EH (cell line): ENCODE measurements at places on chromosomes 5 and 9.
A peak's percentile ranks its signal among the peaks of the same experiment; 100 is the strongest.

DNA sequence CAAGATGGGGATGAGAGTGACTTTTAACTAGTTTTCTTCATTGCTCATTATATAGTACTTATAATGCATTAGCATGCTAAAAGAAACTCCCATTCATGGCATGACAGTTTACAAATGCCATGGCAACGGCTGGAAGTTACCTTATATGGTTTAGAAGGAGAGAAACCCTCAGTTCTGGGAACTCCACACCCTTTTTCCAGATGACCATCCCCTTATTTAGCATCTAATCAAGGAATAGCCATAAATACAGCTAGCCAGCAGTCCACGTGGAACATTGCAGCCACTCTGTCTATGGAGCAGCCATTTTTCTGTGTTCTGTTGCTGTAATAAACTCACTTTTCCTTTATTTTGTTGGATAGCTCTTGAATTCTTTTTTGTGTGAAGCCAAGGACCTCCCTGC lies 1137.8 kb downstream of the CDH18 start:
- DNase-seq = no peak

DNA sequence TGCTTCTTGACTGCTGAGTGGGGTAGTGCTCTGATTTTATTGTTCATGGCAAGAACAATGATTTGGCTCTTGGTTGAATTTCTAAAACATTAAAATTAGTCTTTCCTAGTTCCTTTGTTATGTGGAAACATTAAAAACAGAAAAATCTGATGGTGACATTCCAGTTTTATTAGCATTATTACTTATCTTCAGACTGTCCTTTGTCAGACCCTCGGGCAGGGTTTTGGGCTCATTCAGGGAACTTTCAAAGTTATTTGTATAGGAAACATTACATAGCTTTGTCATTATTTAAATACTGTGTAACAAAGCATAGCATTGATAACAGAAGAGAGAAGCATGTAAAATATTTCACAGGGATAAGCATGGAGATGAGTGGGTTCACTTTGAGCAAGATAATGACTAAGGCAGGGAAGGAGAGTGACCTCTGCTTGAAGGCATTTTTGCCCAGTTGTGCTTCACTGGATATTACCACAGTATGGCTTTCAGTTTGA lies 119.9 kb downstream of the KDM4C start:
- peak; percentile 66 for DNase-seq

- DNase-seq = peak; percentile 69
These were observed 8.3 kb upstream of the AFF4 start for GRCh38 chr5:132971483-132972435.

GRCh38 chr5:158979749-158980521 lies 119.8 kb downstream of the EBF1 start:
- DNase-seq = peak; percentile 14

- peak; percentile 85 for DNase-seq
These were observed 4.5 kb upstream of the CARD19 start for GRCh38 chr9:93091453-93092081.

GRCh38 chr5:147956064-147956841 lies 49.9 kb upstream of the C5orf46 start:
- DNase-seq = no peak

GRCh38 chr5:77337686-77338085 lies 127.2 kb downstream of the PDE8B start:
- DNase-seq = no peak

DNA sequence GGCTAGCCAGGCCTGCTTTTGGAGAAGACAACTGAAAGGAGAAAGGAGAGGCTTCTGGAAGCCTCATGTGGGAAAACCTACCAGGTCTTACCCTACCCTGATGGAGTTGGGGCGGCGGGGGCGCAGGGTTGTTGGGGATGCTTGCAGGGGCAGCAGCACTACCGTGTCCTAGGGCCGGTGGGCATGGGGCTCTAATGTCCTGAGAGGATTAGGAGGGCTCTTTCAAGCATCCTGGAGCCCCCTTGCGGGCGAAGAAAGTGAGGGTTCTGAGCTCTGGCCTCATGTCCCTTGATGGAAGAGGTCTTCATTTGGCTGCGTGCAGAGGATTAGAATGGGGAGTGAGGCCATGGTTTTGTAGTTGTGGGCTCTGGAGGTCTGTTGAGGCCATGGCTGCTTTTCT lies 86.9 kb upstream of the PITX1 start:
- DNase-seq = no peak

DNA sequence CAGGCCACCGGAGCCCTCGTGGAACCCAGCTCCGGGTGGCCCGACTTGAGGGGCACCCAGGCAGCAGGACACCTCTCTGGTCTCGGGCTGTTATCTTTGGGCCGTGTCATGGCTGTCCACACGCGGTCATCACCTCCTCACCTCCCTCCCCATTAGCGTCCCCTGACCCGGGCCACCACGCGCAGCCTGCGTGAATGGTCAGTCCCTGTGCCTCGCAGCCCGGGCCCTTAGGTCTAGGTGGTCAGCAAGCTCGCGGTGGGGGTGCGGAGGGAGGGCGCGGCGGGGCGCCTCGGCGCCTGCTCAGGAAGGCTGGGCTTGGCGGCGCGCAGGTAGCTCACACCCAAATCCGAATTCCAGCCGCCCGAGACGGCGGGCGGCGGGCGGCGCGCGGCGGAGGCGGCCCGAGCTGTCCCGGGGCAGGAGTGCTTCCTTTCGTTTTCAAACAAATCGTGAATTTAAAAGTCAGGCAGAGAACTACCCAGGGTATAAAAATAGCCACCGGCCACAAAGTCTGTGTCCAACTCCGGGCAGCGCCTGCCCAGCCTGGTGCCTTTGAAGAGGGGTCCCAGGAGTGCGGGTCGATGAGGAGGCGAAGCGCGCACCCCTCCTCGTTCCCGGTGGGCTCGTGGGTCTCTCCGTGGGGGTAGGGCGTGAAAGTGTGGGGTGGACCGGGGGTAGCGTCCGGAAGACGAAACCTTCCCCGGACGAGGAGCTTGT lies 1.0 kb upstream of the RXRA start:
- DNase-seq = peak; percentile 74

DNA sequence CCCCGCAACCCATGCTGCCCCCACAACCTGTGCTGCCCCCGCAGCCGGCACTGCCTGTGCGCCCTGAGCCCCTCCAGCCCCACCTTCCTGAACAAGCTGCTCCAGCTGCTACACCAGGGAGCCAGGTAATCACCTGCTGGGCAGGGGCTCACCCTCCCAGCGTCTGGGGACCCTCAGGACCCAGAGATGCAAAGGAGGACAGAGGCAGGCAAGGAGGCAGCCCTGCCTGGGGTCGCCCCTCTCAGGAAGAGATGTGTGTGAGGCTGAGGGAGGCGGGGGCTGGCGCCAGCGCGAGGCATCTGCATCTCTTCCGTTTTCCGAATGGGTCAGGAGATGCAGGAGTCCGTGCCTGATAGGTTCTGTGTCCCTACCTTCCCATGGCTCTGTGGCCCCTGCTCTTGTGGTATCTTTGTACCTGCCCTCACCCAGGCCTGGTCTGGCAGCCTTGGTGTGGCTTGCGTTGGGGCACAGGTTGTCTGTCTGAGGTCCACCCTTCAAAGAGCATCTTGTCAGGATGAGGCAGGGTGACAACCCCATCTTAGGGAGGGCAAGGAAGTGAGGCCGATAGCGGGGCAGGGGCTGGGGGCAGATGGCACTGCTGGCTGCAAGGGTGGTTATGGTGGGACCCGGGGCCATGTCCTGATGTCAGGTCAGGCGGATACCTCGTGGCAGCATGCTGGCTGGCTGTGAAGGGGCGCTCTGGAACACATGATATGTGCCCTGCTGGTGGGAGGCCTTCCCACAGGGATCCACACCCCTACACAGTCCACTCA lies 75.7 kb downstream of the WNK2 start:
- no peak for DNase-seq

DNA sequence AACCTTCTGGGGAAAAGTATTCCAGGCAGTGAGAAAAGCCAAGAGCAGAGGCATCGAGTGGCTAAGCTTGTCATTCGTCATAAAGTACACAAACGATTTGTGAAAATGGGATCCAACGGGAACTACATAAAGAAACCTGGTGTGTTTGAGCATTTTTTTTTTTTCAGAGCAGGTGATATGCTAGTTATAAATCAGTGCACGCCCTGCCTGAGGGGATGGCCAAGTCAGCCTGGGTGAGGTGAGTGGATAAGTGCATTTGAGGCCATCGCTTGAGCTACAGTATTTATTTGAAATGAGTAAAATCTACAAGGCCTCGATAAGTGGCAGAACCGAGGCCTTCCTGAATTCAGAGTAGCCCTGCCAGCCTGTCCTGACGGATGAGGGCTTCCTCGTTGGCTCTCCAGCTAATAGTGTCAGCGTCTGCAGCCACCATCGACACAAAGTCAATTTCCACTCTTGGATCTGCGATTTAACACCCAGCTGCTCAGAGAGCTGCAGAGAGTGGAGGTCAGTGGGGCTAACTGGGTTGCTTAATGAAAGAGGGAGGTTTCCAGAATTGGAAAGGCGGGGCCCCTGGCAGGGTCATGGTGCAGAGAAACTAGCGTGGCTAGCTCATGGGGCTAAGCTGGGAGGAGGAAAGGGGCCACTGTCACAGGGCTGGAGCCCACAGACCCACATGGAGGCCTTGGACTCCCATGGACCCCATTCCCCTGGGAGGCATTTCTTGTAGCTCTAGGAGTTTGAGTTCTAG lies 27.3 kb downstream of the PPARGC1B start:
- no peak for DNase-seq

- peak; percentile 92 for DNase-seq
These were observed 273.3 kb upstream of the ANKRD55 start for GRCh38 chr5:56506211-56506965.

DNA sequence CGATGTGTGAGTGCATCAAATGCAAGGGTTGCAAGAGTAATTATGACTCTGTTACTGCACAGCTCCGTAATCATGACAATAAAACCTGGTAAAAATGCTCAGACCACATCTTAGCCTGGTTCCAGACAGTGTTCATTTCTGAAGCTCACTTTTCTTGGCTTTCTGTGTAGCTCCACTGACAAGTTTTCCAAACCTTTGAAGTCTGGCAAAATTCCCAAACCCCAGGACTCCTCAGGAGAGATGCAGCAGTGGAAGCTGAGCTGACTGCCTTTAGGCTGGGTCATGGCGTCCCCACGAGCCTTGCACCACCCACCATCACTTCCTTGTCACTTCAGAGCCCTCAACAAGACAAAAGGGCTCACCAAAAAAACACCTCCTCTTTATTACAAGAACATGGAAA lies 131.6 kb upstream of the TAS2R1 start:
- peak; percentile 35 for DNase-seq

DNA sequence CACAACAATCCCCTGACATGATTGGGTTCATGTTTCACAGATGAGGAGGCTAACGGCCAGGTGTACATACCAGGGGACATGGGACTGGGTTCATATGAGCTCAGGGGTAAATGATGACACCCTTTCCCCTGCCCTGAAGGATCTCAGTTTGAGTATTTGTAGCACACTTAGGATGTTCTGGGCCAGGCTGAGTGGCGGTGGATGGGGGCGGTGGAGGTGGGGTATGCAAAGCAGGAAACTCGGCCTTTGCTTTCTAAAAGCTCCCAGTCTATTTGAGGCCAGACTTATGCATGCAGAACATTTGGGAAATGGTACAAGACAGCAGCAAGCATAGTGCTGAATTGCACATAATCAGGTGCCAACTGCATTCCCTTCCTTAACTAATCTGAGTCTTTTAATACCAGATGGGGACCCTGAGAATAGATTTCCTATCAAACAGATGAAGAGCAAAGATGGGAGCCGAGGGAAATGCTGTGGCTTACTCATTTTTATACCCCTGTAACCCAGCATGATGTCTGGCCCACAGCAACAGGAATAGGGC lies 4.9 kb upstream of the KCNIP1 start:
- no peak for DNase-seq

DNA sequence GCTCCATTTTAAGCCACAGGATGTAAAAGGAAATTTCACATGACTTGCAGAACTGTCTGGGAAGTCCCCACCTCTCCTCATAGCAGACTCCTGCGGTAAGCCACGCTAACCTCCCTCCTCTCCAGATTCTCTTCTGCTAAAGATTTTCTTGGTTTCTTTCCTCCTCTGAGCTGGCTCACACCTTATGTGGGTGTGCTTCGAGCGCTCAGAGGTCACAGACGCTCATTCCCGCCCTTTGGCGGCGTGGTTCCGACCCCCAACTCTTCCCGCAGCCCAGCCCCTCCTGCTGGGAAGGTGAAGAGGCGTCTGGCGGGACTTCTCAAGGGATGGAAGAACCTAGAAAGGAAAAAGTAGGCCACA lies 32.9 kb upstream of the CDK20 start:
- no peak for DNase-seq

GRCh38 chr5:95177456-95177855 lies 107.4 kb downstream of the MCTP1 start:
- peak; percentile 1 for DNase-seq

GRCh38 chr5:1522601-1523479 lies 920 bp downstream of the LPCAT1 start:
- no peak for DNase-seq

GRCh38 chr5:143314099-143314498 lies 89.4 kb downstream of the NR3C1 start:
- no peak for DNase-seq

DNA sequence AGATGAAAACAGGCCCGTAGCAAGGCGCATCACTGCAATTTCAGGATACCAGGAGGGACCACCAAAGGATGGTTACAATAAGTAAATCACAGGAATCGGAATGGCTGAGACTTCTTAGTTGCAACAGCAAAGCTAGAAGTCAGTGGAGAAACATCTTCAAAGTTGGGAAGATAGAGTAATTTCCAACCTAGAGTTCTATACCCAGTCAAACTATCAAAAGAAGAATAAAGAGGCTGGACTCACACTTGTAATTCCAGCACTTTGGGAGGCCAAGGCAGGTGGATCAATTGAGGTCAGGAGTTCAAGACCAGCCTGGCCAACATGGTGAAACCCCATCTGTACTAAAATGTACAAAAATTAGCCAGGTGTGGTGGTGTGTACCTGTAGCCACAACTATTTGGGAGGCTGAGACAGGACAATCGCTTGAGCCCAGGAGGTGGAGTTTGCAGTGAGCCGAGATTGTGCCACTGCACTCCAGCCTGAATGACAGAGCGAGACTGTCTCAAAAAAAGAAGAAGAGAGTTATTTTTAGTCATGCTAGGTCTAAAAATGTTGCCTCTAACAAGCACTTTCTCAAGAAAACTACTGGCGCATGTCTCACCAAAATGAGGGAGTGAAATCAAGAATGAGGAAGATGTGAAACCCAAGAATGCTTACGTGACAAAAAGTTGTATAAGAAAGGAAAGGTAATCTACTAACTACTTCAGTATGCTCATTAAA lies 267.7 kb downstream of the DENND1A start:
- DNase-seq = no peak

- peak; percentile 60 for DNase-seq
These were observed 45.7 kb downstream of the CXXC5 start for GRCh38 chr5:139693676-139694364.

- DNase-seq = no peak
These were observed 188.2 kb downstream of the BNC2 start for GRCh38 chr9:16682273-16682672.

- no peak for DNase-seq
These were observed 48.4 kb upstream of the EPB41L4A start for GRCh38 chr5:112467485-112467884.
